ENCODE measurements at places on chromosomes 12 and 14. TPM values are rescaled to one million over a fixed set of nuclear protein-coding genes. Genes with fewer than 3 reads are reported as not detected.

GRCh38 chr14:32932914-32933628, 5.6 kb upstream of the NPAS3 start:
- no peak for DNase-seq

GRCh38 chr12:117092886-117093285, 6.3 kb downstream of the TESC start:
- DNase-seq: no peak

DNA sequence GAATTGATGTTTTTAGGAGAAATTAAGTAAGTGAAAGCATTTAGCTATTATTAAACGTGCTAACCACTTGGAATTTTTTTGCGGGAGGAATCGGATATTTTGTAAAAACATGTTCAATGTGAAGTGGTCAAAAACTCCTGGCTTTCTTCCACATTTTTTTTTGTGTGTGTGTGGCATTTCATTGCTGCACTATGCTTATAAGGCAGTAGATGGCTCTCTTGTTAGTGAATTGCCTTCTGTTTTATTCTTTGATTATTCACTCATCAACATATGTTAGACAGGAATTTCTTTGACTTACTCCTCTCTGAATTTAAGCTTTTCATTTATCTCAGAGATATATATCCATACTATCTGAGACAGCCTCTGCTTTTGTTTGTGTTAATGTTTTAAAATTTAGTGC, 71.3 kb downstream of the DERA start:
- DNase-seq: no peak

DNA sequence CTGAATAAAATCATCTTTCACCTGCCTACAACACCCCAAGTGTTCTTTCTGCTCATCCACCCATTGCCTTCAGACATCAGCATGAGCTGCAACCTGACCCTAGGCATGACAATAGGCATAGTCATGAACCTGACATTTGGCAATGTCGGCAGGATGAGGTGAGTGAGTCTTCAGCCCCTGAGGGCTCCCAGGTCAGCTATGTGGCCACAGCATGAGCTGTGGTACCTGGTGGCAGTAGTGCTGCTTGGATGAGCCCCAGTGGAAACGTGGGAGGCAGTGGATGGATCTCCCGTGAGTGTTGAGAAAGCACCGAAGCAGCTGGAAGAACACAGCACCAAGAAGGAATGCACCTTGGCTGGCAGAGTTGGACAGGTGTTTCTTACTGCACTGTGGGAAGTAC, 334.8 kb upstream of the FAR2 start:
- DNase-seq: no peak

GRCh38 chr12:96211988-96212387, 17.8 kb downstream of the ELK3 start:
- no peak for DNase-seq

- DNase-seq: no peak
Measured at GRCh38 chr14:99955826-99956455, 109.3 kb upstream of the EVL start.

The GPR65 gene
- total RNA-seq: 21.9 TPM

DNA sequence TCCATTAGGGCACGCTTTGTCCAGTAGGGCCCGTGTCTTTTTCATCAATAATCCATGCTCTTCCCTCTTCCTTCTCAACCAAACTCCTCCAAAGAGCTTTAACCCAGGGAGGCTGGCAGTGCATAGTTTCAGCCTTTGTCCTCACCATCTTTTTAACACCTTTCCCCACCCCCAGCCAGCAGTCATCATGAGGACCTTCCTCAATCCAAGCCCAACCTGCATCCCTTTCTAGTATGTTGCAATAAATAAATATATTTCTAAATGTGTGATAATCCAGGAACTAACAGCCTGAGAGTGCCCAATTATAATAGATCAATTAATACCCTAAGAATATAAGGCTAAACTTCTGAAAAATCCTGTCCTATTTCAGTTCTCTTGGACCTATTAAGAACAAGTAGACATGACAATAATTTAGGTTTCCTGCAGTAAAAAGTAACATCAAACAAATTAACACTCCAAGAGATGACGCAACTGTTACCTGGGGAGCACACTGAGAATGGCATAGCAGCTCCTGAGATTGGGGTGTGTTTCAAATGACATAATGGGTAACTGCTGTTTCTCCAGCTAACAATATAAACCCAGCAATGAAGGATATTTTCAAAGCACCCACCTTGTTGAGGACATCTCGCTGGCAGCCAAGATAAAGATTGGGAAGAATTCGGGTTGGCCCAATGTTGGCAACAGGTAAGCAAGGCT, 62.6 kb downstream of the DUSP16 start:
- DNase-seq: no peak

The MYF6 gene
- total RNA-seq: not detected

DNA sequence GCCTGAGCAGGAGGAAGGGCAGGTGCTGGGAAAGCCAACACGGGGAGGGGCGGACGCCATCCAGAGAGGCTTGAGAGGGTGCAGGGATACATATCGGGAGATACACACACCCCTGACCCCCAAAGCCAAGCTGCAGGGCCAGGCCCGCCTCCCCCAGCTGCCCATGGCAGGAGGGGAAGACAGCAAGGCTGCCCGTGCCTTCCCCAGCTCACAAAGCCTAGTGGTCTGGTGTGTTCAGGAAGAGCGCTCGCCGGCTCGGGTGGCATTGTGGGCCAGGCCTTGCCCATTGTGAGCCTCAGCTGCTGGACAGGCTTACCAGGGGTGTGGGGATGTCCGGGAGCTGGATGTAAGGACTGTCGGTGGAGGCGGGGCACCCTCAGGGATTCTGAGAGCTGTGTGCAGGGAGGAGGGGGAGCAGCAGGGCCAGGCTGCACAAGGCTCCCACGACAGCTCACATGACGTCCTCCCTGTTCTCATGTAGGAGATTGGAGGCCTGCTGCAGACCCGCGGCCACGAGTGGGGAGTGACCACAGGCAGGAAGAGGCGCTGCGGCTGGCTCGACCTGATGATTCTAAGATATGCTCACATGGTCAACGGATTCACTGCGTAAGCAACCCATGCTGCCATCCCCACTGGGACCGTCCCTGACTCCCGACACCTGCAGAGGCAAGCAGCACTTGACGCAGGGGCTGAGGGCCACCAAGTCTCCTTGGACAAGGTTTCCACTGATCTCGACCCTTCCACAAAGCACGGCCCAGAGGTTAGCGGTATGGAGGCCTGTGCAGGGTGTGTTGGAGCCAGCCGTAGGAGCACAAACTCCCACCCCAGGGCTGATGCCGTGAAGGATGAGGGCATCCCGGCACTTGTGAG, 10.1 kb upstream of the SIVA1 start:
- no peak for DNase-seq

GRCh38 chr14:102262929-102263462, 42.0 kb downstream of the MOK start:
- DNase-seq: no peak

The HIP1R gene
- total RNA-seq: 36.2 TPM

- no peak for DNase-seq
Measured at GRCh38 chr12:100393200-100393599, 36.3 kb downstream of the SLC17A8 start.

- no peak for DNase-seq
Measured at GRCh38 chr12:80400571-80400991, 43.5 kb upstream of the PTPRQ start.

- DNase-seq: no peak
Measured at GRCh38 chr14:28254768-28255167, 511.8 kb upstream of the FOXG1 start.

DNA sequence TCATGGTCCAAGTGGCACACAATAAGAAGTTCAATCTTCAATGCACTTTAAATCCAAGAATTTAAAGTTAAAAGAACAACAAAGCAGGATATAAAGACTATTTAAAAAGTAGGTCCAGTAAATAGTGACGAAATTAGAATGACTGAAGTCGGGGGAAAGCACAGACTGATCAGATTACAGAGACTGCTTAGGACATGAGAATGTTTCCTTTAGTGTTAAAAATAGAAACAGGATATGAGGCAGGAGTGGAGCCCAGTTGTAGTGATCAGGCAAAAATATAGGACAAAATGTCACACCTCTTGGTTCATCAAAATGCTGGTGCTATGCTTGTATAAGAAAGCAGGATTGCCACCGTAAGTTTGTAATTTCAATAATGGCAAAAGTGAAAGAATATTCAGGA, 52.2 kb upstream of the CD163 start:
- DNase-seq: no peak

GRCh38 chr12:74499192-74499591, 38.4 kb upstream of the ATXN7L3B start:
- DNase-seq: no peak

DNA sequence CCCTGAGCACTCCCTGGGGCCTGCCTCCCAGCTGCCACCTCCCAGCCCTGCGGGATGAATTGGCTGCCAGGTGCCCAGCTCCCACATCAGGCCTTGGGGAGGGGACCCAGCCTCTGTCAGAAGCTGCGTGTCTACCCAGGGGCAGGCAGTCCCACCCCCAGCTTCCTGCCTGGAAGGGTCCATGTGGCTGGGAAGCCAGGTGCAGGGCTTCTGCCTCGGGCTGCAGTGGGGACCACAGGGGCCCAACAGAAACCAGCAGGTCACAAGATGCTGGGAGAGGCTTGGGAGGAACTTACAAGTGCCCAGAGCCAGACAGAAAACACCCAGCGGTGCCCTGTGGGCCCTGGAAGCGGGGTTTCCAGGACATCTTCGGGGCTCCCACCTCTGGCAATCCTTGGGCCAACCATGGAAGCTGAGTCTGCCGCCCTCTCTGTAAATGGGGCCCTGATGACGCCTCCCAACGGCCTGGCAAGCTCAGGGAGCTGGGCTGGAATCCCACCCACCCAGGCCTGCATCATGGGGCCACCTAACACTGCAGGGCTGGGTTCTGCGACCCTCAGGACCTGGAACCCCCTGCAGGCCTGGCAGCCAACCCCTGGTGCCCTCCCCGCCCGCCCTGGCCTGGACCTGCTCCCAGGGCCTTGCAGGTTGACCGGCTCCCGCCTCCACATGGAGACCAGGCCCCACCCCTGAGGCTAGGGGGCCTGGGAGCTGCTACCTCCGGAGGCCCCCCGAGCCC, 36.6 kb downstream of the CCNK start:
- DNase-seq: no peak

DNA sequence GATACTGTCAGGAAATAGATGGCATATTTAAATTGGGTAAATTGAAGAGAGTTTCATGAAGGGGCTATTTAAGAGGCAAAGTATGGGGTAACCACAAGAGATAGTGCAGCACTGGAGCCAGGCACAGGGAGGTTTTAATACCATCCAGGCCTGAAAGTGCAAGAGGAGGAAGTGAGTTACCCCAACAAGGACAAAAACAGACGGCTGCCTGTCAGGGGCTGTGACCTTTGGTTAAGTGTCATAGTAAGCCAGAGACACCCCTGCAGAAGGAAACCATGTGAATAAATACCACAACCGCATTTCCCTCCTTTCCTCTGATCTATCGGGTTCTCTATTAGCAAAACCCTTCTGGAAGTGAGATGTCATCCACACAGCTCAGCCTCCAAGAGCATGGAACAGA, 122.0 kb upstream of the DHRS4 start:
- peak; percentile 46 for DNase-seq

The GARIN6 gene
- total RNA-seq: not detected

The GPD1 gene
- 0.82 TPM for total RNA-seq

The CABP1 gene
- 0.34 TPM for total RNA-seq

DNA sequence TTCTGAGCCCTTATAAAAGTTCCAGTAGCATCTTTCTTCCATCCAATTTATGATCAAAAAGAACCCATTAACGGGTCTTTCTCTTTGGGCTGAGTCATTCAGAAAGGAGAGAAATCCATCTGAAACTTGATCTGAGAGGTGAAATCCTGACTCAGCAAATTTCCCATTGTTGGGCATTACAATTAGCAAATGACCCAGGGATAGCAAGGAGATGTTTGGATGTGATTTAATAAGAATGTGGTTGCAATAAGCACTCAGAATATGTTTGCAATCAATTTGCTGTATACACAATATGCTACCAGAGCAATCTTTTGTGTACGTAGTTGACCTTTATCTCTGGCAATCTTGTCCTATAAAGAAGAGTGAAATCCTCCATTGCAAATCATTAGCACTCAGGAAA, 122.7 kb downstream of the CCDC60 start:
- no peak for DNase-seq

DNA sequence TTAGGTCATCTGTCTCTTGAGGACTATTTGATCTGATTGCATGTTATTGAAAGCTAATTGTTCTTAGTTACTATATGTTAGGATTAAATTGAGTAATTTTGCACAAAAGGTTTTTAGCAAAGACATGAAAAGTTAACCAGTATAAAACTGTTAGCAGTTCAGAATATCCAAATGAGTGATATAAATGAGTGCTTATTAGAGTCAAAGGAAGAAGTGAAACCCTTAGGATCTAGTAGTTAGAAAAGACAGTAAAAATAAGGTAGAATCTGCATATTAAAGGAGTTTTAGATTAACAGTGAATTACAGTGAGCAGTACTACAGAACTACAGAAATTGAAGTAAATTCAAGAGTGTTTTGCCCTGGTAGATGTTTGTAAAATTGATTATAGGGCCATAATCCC, 12.4 kb downstream of the RAP1B start:
- DNase-seq: no peak

- DNase-seq: no peak
Measured at GRCh38 chr12:101051901-101052550, 158.0 kb downstream of the SLC5A8 start.

GRCh38 chr14:22668417-22668816, 24.3 kb upstream of the OR6J1 start:
- no peak for DNase-seq

The ABCC9 gene
- total RNA-seq: not detected

The SLCO1B1 gene
- not detected for total RNA-seq

DNA sequence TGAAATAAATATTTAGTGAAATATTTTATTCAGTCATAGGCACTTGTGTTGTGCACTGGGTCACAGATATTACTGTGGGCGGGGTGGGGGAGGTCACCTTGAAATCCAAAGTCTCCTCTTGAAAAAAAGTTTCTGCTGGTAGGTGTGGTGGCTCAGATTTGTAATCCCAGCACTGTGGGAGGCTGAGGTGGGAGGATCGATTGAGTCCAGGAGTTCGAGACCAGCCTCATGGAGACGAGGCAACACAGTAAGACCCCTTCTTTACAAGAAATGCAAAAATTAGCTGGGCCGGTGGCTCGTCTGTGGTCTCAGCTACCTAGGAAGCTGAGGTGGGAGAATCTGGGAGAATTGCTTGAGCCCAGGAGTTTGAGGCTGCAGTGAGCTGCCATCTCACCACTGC, 913 bp upstream of the C2CD5 start:
- no peak for DNase-seq

The SLC7A8 gene
- total RNA-seq: 0.24 TPM

DNA sequence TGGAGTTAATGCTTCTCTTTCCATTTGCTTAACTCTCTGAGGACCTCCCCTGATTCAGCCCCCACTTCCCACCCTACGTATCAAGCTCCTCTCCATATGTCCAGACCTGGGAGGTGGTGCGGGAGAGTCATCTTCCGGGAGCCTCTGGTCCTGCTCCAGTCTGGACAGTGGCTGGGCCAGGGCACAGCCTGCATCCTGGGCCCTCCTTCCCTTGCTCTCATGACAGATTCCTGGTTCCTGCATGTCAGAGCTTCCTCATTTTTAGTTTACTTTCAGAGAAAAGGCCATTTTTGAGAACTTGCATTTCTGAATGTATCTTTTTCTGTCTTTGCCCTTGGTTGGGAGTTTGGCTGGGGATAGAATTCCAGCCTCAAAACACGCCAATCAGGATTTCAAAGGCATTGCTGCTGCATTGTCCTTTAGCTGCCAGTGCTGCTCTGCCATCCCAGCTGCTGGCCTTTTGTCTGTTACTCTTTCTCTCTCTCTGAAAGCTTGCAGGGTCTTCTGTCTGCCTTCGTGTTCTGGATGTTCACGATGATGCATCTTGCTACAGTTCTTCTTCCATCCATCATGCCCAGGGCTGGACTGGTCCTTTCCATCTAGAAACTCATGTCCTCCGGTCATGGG, 54.7 kb downstream of the SLC6A12 start:
- DNase-seq: no peak
